Central memory CD4-positive, alpha-beta T cell (primary cell): ENCODE measurements at places on chromosomes 13 and 19.
A peak's percentile ranks its signal among the peaks of the same experiment; 100 is the strongest.

- peak; percentile 32 for DNase-seq
Observed at GRCh38 chr19:47697863-47698609, 15.2 kb upstream of the EHD2 start.

- no peak for DNase-seq
Observed at GRCh38 chr19:6012426-6013170, 34.7 kb upstream of the RANBP3 start.

- DNase-seq: no peak
Observed at GRCh38 chr13:41577436-41577835, 120.1 kb downstream of the RGCC start.

DNA sequence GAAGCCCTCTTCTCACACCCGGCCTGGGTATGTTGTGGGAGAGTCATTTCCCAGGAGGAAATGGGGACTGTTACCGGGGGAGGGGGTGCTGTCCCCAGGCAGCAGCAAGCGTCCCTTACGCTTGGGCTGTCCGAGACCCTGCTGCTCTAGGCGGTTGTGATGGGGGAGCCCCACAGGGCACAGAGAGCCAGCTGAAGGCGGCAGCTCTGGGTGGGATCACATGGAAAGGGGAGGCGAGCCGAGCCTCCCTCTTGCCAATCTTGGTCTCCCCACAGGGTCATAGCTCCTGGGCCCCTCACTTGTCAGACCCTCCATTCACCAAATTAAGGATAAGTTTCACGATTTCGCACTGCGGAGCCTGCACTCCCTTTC lies 22.0 kb downstream of the EPN1 start:
- no peak for DNase-seq

DNA sequence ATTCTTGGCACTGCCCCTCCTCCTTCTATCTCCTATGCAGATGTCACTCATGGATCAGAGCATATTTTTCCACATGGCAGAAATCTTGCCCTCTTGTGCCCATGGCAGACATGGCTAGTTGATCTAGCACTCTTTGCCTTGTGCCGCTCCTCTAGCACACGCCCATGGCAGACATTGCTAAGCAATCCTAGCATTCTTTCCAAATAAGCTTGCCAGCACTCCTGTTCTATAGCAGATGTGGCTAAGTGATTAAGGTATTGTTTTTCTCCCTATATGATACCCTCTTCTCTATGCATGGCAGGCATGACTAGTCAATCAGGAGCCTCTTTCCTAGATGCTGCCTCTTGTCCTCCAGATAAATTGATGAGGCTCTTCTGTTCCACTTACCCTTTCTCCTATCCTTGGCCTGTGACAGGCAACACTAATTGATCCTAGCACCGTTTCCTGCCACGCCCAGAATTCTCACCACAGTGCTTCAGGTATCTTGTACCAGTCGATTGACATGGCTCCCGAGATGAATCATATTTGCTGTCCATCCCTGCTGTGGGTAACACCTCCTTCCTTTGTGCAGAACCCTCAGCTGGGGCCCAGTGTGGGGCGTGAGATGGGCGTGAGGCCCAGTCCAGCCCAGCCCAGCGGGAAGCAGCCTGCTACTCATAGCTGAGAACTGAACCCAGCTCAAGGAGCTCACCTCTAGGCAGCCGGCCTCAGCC lies 26.9 kb downstream of the TMED1 start:
- peak; percentile 31 for DNase-seq

- DNase-seq: no peak
Observed at GRCh38 chr13:52026246-52026626, 1.7 kb downstream of the UTP14C start.

DNA sequence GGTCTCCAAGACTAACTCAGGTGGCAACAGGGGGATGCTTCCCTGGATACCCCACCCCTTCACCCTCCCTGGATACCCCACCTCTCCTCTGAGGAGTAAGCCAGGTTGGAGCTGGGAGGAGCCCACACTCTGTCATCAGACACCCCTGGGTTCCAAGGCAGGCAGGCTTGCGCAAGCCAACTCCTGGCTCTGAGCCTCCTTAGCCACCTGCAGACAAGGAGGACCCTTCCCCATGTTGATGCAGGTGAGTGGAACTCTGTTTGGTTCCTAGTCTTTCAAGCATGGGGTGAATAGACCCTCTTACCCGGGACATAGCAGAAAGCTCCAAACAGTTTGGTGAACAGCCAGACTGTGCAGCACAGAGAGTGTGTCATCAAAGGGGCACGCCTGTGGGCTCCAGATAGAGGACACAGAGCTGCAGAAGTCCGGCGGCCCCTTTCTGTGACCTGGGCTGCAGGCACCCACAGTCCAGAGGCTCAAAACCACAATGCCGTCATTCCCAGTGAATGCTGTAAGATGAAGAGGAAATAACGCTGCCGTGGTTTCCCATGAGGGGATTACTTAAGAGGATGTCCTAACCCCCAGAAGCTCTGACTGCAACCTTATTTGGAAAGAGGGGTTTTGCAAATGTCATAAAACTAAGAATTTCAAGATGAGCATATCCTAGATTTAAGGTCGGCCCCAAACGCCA lies 12.1 kb upstream of the HAS1 start:
- DNase-seq: no peak
